ENCODE measurements at places on chromosomes 16 and 17. TPM values are rescaled to one million over a fixed set of nuclear protein-coding genes. Genes with fewer than 3 reads are reported as not detected.

DNA sequence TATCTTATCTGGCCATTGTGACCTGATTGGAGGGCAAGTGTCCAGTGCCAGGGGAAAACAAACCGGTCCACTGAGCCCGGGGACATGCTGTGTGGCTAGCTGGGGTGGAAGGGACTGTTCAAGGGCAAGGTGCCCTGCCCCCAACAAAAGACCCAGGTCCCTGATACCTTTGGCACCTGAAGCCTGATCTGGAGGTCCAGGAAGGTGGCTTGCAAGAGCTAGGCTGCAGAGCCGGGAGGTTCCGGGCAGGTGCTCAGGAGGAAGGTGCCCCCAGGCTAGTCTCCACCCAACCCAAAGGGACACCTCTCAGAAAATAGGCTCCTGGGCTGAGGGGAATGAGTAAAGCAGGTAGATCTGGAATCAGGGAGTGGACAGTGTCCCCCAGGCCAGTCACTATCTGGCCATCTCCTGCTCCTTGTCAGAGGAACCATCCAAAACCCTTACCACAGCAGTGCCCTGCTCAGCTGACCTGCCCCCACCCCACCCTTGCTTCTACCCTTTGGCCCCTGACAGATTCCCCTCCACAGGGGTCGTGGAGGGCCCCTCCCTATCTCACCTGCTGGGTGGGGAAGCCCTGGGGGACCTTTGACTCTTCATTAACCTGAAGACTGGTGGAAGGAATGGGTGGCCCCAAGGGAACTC, 6.2 kb downstream of the NAT9 start:
- DNase-seq: no peak

DNA sequence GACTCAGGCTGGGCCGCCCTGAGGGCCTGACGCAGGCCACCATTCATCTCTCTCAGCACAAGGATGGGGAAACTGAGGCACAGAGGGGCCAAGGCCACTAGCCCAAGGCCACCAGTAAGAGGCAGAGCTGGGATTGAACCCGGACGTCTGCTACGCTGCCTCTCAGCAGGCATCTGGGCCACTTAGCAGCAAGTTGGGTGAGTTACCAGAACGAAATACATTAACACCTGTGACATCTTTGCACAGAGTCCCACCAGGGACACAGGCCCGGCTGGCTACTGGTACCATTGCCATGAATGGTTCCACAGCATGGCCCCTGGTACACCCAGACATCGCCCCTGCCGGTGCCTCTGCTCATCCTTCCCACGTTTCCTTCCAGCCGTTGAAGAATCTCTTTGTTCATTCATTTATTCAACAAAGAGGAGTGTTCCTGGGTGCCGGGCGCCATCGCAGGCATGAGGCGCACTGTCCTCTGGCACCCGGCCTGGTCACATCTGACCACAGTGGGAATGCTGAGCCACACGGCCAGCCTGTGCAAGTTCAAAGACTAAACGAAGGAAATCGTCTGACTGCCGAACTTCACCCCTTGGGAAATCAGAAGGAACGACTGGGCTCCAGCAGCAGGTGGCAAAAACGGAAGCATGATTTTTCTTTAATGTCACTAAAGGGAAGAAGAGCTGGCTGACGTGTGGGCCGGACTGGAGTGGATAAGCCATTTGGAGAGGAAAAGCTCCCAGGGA, 7.4 kb upstream of the ZNF469 start:
- no peak for DNase-seq

DNA sequence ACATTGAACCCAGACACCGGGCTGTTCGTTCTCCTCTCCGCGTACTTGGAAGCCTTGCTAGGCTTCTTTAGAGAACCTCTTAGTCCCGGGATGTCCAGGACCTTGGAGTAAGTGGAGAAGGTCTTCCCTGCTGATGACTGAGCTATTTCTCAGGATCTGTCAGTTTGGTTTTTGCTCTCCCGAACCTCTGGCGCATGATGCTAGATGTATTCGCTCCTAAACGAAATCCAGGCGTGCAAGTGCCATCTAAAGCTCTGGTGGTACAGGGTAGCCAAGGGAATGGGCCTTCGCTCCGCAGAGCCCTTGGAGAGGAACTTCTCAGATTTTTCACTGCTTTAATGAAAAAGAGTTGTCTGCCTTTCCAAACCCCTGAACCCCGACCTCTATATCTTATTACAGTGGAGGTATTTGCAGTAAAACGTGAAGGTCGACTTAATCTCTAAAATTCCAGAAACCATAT, 547 bp downstream of the VMP1 start:
- no peak for DNase-seq

GRCh38 chr17:8488901-8489300, 53.2 kb downstream of the NDEL1 start:
- DNase-seq: no peak

GRCh38 chr17:2903193-2903974, 107.1 kb downstream of the RAP1GAP2 start:
- no peak for DNase-seq

DNA sequence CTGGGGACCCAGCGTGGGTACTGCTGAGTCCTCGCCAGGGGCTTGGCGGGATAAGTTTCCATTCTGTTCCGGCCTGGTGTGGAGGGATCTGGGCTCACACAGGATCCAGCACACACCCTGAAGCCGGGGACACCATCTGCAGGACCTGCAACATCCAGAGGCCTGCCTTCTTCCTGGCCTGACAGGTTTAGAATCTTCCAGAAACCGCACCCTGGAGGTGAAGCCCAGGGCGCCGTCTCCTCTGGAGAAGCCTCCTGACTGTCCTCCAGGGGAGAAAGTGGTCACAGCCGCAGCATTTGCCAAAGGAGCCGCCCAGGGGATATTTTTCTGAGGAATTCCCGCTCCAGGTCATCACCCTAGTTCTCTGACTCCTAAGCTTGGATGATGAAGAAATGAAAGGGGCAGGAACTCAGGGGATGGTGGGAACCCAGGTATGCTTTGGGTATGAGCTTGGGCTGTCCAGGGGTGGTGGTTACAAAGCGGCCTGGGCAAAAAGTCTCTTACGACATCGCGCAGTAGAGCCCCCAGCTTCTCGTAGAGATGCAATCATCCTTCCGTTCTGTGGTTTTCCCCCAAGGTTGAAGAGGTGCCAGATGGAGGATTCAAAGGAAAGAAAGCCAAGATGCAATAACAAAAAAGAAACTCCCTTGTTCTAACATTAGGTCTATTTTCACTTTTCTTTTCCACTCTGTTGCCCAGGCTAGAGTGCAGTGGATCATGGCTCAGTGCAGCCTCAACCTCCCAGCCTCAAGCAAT, 9.1 kb upstream of the CRISPLD2 start:
- peak; percentile 48 for DNase-seq

CPNE7 gene
- polyA plus RNA-seq: not detected

DNA sequence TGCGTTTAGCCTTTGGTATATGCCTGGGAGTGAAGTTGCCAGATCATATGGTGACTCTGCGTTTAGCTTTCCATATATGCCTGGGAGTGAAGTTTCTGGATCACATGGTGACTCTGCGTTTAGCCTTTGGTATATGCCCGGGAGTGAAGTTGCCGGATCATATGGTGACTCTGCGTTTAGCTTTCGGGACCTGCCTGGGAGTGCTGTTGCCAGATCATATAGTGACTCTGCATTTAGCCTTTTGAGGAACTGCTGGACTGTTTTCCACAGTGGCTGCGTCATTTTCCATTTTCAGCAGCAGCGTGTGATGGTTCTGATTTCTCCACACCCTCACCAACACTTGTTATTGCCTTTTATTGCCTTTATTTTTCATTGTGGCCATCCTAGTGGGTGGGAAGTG, 73.0 kb downstream of the OR1D5 start:
- DNase-seq: no peak

- DNase-seq: peak; percentile 23
Measured at GRCh38 chr17:46984892-46985291, 5.8 kb upstream of the RPRML start.

DNA sequence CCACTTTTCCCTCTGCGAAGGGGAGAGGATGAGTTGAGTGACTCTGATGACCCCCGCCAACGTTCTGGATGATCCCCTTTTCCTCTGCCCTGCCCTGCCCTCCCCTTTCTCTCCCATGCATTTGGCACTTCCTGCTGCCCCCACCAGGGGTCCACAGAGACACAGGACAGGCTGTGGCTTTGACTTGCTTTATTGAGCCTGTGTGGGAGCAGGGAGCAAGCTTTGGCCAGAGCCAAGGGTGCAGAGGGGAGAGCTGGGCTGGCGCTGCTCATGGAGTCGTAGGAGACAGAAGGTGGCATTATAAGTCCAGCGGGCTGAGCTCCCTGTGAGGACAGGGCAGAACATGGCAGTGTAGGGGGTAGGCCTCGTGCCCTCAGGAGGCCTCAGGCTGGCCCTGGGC, 1.6 kb downstream of the PPY start:
- DNase-seq: no peak

GRCh38 chr17:7851438-7852261, 3.2 kb upstream of the TMEM88 start:
- peak; percentile 90 for DNase-seq

- no peak for DNase-seq
Measured at GRCh38 chr17:47967607-47968252, 3.2 kb upstream of the CDK5RAP3 start.

CMTM1 gene
- 5.5 TPM for polyA plus RNA-seq

- DNase-seq: no peak
Measured at GRCh38 chr16:12145918-12146317, 169.4 kb downstream of the SNX29 start.

GRCh38 chr17:38796451-38797157, 2.8 kb downstream of the PIP4K2B start:
- DNase-seq: no peak
